NCI-H748 treated with DMSO at 0.1 percent for 48 hours (cell line): ENCODE measurements at places on chromosomes 4 and X.

DNA sequence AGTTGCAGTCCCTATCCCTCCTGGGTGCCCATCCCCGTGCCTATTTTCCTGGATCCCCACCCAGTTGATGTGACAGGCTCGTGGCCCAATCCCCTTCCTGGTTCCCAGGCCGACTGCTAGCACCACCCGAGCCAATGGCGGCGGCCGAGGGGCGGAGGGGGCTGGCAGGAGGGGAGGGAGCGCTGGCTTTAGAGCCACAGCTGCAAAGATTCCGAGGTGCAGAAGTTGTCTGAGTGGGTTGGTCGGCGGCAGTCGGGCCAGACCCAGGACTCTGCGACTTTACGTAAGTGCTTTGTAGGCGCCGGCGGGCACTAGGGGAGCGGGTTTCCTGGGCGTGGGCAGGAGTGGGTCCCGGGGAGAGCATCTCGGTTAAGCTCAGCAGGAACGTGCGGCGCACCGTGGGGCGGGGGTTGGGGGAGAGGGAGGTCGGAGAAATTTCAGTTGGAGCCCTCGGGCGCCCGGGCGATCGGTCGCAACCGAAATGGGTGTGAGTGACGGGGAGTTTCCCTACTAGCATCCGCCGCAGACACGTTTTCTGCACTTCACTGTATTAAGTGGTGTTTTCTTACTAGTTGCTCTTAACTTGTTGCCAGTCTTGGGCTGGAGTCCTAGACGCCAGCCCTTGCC, at the start of gene PLS3:
PLS3 (plus strand) TSS at position 197 of the 627 bp plus-strand sequence. CDS start 49,077 bp downstream, outside the sequence.
- peak; percentile 62 for DNase-seq

GRCh38 chrX:109847257-109848187, 114.5 kb upstream of the ACSL4 start:
- DNase-seq, result no peak

GRCh38 chr4:184234155-184234554, 16.5 kb upstream of the ENPP6 start:
- no peak for DNase-seq

DNA sequence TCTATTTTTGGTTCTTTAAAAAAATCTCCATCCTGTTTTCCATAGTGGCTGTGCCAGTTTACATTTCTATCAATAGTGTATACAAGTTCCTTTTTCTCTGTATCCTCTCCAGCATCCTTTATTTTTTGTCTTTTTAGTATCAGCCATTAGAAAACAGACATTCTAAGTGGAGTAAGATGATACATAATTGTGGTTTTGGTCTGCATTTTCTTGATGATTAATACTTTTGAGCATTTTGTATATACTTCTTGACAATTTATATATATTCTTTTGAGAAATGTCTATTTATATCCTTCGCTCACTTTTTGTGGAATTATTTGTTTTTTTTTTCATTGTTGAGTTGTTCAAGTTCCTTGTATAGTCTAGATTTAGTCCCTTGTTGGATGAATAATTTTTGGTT, 382.2 kb upstream of the SPOCK3 start:
- DNase-seq, result no peak

GRCh38 chrX:40406330-40406859, 174.4 kb upstream of the ATP6AP2 start:
- no peak for DNase-seq

- no peak for DNase-seq
Observed at GRCh38 chr4:8846046-8846720, 25.5 kb downstream of the HMX1 start.

- DNase-seq, result no peak
Observed at GRCh38 chr4:7186031-7186430, 6.3 kb upstream of the SORCS2 start.

- peak; percentile 63 for DNase-seq
Observed at GRCh38 chrX:9341291-9342201, 123.3 kb upstream of the TBL1X start.

- no peak for DNase-seq
Observed at GRCh38 chrX:24241822-24242648, 71.8 kb downstream of the SUPT20HL2 start.

DNA sequence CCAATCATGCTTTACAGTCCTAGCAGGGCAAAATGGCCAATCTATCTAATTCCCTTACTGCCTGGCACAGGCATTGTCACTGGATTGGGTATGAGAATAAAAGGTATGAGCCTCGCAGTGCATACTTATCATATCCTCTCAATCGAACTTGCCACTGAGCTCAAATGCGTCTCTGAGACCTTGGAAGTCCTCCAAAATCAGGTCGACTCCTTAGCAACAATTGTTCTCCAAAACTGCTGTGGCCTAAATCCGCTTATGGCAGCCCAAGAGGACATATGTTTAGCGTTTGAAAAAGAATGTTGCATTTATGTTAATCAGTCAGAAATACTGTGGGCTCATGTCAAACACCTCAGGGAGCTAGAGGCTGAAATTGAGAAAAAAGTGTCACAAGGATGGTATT, 69.7 kb downstream of the SPIN4 start:
- no peak for DNase-seq

- DNase-seq, result no peak
Observed at GRCh38 chr4:1871471-1872021, 353 bp downstream of the NSD2 start.

DNA sequence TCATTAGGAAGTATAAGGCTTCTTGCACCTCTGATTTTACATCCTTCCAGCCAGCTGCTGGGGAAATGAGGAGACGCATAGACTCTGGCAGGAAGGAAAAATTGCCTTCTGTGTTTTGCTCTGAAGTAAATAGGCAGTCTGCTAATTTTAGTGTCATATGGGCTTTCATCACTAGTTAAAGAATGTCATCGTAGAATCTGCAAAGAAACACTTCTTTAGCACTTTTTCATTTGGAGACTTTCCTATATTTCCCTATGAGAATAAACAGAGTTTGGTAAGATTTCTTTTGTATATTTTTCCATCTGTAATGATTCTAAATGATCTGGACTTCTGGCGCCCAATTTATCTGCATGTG, 3.3 kb downstream of the ADGRL3 start:
- no peak for DNase-seq

- no peak for DNase-seq
Observed at GRCh38 chr4:102392033-102392744, 46.9 kb upstream of the SLC39A8 start.

DNA sequence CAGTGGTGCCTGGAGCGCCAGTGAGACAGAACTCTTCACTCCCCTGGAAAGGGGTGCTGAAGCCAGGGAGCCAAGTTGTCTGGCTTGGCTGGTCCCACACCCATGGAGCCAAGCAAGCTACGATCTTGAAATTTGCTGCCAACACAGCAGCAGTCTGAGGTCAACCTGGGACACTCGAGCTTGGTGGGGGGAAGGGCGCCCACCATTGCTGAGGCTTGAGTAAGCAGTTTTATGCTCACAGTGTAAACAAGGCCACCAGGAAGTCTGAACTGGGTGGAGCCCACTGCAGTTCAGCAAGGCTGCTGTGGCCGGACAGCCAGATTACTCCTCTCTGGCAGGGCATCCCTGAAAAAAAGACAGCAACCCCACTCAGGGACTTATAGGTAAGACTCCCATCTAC, 149.5 kb downstream of the EDA2R start:
- no peak for DNase-seq

DNA sequence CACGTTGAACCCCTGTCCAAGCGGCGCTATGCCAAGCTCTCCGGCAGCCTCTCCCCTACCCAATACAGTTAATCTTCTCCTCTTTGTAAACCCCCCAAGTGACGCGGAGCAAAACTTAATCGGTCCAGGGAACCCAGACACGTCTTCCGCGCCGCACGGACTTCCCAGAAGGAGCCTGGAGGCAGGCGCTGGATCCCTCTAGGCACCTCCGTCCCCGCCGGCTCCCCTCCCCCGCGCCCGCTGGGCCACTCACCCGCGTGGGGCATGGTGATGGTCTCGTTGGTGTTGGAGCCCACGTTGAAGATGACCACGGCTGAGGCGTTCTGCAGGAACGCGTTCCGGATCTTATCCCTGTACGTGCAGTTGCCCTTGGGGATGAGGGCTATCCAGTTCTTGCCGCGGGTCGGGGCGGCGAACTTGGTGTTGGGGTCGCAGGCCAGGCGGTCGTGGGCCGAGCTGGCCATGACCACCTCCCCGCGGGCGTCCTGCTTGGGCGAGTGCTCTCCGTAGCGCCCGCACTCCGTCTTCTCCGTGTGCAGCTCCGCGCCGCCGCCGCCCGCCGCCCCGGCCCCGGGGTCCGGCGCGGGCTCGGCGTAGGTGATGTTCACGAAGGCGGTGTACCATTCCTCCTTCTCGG, 1.1 kb downstream of the RNF150 start:
- no peak for DNase-seq

GRCh38 chrX:101409043-101409442, 1.0 kb downstream of the HNRNPH2 start:
- no peak for DNase-seq

DNA sequence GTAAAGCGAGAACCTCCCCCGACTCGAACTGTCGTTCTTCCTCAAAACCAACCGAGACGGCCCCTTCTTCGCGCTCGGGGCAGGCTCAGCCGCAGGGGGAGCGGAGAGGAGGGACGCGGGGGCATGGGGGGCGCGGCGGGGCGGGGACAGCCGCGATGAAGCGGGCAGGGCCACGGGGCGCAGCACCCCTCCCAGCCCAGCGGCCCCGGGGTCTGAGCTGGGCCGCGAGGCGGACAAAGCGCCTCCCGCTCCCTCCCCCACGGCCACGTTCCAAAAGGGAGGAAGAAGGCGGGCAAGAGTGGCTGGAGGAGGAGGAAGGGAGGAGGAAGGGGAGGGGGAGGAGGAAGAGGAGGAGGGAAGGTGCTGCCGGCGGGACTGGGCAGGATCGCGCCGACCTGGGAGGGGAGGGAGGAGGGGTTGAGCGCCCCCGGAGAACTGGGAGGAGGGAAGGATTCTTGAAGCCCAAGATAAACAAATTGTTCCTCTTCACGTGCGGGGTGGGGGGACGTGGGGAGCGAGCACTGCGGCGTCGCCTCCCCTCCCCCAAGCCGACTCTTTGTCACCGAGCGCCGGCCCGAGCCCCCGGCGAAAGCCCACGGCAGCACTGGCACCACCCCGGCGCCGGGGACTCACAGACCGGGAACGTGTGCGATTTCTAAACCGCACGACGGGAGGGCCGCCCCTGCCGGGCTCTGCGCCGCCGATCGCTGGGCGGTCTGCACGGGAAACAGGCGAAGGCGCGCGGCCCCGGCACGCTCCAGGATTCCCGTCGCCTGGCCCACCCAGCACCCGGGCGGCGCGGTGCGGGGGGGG, 2.9 kb downstream of the MAML3 start:
- DNase-seq, result peak; percentile 53

DNA sequence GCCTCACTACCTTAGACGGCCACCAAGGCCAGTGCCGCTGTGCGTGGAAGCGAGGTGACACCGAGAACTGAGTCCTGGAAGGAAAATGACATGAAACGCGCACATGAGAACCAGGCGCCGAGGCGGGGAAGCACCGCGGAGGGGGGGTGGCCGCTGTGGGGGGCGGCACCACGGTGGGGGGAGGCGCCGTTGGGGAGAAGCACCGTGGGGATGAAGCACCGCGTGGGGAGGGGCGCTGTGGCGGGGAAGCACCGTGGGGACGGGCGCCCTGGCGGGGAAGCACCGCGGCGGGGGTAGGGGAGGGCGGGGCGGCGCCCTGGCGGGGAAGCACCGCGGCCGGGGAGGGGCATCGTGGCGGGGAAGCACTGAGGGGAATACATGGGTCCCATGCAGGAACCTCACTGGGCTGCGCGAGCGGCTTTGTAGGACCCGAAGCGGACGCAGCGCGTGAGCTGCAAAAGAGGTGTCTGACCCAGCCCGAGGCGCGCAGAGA, 28.0 kb downstream of the PPP2R3B start:
- no peak for DNase-seq

- DNase-seq, result peak; percentile 54
Observed at GRCh38 chr4:180449395-180449956, 1793.7 kb upstream of the TENM3 start.

DNA sequence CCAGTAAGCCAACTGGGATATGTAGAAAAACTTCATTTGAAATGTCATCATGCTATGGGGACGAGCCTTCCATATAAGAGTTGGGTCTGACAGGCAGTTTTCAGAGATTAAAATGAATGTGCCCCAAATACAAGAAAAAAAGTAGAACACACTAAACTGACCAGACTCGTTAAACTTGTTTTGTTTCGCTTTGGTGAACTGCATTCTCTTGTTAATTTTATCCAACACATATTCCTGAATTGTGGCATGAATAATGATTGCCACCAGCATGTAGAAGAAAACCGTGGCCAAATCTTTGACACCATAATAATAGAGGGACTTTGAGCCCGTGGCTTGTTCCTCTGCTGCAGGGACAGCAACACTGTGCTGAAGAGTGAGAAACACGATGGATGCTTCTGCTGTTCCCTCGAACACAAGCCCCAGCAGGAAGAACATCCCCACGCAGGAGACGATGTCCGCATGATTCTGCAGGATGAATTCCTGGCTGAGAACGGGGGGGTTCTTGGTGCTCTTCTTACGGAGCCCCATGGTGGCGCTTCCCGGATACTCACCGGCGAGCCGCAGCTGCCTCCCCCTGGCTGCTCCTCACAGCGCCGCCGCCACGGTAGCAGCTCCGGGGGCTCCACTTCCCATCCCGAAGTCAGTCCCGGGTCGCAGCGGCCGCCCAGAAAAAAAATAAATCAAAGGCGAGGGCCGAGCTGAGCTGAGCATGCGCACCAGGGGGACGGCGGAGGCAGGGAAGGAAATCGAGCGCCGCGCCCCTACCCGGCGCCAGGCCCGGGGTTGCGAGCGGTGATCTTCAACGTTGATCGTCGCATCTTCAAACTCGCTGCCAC, at the start of gene TRAM1L1:
TRAM1L1 (minus strand) TSS at position 711 of the 836 bp plus-strand sequence; CDS start at position 528, 183 bp downstream.
- DNase-seq, result peak; percentile 47

- DNase-seq, result no peak
Observed at GRCh38 chrX:37905436-37906147, 58.2 kb upstream of the DYNLT3 start.

DNA sequence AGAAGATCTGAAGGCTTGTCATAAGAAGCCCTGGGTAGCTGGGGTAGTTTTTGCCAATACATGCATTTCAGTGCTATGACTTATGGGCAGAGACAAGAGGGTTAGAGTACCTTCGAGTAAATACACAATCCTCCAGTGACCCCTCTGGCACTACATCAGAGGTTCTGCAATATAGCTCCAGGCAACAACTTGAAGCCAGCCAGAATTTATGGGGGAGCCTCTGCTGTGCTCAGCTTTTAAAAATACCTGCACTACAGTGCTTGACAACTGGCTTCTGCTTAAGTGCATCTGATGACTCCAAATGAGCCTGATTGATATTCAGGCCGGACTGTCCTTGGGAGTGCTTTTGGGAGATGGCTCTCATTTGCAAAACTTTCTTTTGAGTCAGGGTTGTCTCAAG, 44.9 kb upstream of the SMAD1 start:
- no peak for DNase-seq
